WTC11 (cell line): ENCODE measurements at places on chromosomes 11 and 22.

DNA sequence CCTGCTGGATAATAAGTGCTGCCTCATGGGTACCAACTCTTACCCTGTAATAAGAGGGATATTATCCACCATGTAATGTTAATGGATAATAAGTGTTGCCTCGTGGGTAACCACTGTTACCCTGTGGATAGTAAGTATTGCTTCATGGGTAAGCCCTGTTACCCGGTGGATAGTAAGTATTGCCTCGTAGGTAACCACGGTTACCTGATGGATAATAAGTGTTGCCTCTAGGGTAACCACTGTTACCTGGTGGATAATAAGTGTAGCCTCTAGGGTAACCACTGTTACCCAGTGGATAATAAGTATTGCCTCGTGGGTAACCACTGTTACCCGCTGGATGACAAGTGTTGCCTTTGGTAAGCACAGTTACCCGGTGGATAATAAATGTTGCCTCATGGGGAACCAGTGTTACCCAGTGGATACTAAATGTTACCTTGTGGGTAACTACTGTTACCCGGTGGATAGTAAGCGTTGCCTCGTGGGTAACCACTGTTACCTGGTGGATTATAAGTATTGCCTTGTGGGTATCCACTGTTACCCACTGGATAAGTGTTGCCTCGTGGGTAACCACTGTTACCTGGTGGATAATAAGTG lies 18.6 kb upstream of the NXPE4 start:
- no peak for DNase-seq

DNA sequence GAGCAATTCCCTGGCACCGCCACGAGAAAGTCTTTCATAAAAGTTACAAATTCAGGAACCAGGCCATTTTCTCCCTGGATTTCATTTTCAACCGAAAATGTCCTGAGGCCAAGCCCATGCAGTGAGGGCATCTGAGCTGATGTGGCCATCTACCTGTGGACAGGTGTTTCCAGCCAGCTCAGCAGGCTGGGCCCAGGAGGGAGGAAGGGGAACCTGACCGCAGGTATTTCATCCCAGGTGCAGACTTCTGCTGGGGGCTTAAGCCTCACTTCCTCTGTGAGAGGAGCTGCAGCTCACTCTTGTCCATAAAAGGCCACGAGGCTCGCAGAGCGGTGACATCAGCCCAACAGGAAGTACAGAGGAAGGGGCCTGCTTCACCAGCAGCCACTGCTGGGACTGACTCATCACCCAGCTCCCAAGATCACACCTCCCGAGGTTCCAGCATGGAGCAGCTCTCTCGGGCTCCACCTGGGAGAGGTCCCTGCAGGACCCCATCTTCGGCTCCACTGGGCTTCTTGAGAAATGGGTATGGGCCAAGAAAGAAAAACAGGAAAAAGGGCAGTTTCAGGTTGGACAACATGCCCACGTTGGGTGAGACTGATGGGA lies 56.4 kb downstream of the MYH9 start:
- peak; percentile 54 for DNase-seq

GRCh38 chr11:62547691-62548281 lies 1.2 kb upstream of the AHNAK start:
- DNase-seq, result no peak

- no peak for DNase-seq
Measured at GRCh38 chr11:2507945-2508749, 63.3 kb downstream of the KCNQ1 start.

GRCh38 chr22:37999640-38000272 lies 15.4 kb upstream of the SOX10 start:
- no peak for DNase-seq

DNA sequence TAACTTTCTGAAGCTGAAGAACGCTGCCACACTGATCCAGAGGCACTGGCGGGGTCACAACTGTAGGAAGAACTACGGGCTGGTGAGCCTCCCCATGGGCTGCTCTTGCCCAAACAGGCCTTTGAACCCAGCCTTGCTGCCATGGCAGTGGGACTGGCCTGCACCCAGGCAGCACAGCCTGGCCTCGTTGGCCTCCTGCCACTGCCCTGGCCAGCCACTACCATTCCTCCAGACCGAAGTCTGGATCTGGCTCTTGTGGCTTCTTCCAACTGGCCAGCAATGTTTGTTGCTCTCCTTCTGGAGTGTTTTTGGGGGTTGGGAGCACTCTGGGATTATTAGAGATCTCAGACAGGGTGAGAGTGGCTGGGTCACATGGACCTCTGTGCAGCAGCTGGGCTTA lies 51.0 kb downstream of the MYO7A start:
- no peak for DNase-seq

DNA sequence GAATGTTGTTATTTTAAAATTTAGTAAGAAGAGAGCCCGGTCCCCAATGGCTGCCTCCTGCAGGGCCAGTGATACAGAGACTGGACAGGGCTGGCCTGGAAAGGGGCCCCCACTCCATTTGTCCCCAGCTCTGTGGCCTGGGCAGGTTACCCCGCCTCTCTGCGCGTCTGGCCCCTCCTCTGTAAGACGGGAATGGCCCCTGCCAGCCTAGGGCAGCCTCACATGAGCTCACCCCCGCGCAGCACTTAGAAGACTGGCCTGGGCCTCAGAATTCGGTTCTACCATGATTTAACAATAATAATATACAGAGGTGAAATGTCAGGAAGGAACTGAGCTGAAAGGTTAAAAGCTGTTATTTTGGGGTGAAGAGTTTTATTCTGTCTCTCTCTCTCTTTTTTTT lies 1.3 kb downstream of the APOBEC3G start:
- DNase-seq, result no peak

DNA sequence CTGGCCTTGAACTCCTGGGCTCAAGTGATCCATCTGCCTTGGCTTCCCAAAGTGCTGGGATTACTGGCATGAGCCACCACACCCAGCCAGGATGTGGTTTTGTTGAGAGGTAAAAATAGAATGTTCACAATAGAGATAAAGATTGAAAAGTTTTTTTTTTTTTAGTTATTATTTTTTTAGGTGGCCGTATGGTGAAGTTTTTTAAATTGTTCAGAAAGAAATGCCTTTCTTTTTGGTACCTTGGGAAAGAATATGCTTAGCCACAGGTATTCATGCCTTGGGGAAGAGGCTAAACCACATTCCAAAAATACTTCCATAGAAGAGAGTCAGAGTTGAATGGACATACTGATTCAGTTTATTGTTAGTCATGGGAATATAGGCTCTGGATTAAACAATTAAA lies 143.4 kb downstream of the C11orf91 start:
- DNase-seq, result no peak

DNA sequence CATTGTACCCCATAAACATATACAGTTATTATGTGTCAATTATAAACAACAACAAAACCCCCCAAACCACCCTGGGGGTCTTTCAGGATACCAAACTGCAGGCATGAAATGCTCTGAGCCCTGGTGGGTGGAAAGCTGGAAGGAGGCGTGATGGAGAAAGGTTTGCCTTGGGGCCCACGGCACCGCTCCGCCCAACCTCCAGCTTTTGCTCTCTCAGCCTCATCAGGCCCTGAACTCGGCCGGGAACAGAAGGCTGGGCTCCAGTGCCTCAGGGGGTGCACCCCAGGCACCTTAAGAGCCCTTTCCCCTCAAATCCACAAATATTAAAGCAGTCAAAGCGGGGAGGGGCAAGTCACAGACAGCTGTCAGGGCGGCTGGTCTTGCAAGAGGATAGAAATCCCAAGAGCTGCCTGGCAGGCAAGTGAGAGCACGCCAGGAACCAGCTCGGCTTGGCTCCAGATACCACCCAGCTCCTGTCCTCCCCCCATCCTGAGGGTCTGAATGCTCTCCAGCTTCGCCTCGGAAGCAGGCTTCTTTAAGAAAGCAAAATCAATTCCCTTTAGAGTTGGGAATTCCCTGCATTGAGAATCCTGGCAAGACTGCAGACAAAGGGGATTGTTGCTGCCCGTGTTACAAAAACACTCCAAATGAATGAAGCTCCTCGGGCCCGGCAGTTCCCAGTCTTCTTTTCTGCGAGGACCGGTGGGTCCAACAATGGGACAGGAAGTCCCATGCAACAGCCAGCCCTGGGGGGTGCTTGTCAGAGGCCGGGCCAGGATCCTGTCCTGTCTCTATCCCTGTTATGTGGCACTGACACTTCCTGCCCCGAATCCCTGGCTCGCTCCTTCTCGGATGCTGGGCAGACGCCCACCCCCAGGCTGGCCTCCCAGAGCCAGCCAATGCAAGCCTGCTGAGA lies 80.8 kb downstream of the NAT10 start:
- DNase-seq, result peak; percentile 30

DNA sequence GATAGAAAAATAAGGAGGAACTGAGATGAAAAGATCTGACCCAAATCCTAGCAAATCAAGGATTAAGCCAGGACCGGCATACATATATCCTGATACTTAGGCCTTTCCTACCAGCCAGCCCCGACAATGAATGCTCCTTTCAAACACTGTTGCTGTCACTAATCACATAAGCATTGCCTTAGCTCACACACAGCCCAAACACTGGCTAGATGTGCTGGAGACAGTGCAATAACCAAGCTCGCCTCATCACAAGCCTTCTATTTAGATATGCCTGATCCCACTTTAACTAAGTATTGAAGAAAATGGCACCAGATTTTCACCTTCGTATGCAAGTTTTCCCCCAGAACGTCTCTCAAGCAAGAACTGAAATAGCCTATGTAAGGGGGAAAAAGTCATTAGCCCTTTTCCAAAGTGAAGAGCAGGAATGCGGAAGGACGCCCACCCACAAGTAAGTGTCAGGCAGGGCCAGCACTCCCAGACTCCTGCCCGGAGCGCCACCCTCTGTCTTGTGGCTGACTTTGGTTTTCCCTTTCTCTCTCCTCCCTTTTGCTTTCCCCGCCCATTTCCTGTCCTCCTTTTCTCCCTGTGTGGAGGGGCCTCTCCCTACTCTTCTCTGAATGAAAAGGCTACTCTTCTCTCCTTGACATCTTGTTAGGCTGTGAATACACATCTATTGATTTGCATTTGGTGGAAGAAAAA lies 8.9 kb upstream of the OPCML start:
- peak; percentile 79 for DNase-seq

DNA sequence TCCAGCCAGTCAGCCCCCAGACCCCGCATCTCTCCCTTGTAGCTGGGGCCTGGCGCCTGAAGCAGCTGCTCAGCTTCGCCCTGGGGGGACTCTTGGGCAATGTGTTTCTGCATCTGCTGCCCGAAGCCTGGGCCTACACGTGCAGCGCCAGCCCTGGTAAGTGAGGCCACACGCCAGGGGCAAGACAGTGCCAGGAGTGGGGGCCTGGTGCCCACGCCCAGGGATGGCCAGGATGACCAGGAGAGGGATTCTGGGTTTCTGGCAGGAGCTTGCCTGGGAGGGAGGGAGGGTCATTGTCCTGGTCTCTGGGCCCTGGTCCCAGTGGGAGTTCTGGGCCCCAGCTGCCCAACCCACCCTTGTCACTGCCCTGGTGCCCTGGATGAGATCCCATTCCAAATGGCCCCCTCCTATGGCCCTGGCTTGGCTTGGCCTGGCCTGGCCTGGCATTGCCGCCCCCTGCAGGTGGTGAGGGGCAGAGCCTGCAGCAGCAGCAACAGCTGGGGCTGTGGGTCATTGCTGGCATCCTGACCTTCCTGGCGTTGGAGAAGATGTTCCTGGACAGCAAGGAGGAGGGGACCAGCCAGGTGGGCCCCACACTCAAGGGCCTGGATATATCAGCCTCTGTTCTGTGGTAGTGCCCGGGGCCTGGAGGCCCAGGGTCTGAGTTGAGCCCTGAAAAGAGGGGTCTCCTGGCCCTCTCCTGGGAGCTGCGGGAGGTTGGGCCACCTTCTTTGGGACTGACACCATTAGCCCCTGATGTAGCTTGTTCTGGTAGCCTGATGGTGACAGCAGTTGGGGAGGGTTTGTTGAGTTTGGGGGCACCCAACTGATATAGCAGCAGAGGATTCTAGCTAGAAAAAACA lies 3.7 kb downstream of the SLC39A13 start:
- DNase-seq, result peak; percentile 86

DNA sequence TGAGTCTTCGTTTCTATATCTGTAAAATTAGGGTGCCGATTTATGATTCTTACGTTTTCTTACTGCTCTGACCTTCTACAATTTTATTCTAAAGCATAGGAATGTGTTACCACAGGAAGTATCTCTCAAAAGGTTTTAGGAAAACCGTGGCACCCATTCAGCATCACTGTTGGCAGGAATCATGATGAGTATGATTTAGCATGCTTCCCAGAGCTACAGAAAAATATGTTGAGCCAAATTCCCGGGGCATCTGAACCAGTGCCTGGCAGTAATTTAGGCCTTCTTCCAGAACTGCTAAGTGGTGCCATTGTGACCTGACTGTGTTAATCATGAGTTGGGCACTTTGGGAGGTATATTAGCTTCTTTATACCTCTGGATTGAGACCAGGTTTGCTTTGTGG lies 605.0 kb upstream of the RAG2 start:
- DNase-seq, result no peak

- DNase-seq, result no peak
Measured at GRCh38 chr11:95262994-95263765, 32.2 kb upstream of the SESN3 start.

DNA sequence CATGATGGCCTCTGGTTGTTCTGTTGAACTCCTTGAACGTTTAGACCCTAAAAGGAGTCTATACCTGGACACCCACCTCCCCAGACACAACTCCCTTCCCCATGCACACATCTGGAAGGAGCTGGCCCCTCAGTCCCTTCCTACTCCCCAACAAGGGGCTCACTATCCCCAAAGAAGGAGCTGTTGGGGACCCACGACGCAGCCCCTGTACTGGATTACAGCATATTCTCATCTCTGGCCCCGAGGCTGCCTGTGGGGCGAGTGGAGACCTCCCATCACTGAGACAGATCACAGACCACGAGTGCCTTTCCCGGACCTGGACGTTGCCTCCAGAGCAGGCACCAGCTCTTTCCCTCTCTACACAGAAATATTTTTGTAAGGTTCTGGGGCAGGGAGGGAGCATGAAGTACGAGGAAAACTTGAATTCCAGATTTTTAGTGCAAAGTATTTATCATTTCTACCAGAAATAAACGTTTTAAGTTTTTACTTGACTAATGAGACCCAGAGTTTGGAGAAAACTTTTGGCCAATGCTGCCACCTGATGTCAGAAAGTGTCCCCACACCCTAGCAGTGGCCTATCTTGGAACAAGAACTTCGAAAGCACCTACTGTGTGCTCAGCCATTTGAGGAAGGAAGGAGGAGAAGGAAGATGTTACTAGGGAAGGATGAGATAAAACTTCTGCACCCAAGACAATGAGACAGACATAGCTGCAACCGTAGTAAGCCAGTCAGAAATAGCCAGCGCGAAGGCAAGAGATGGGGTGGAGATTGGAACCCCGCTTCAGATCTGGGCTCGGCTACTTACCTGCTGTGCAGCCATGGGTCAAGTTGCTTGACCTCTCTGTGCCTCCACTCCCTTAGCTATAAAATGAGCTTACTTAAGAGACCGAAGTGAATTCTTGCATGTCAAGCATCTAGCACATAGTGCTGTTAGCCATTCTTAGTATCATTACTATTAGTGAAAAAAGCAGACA lies 10.2 kb upstream of the POU2F3 start:
- peak; percentile 57 for DNase-seq
